ENCODE measurements at places on chromosomes 1 and 21. TPM values are rescaled to one million over a fixed set of nuclear protein-coding genes. Genes with fewer than 3 reads are reported as not detected.

The CR1L gene
- total RNA-seq, result not detected

The TRMT1L gene
- 42.3 TPM for total RNA-seq

The CR1 gene
- not detected for total RNA-seq

The GJB5 gene
- not detected for total RNA-seq

The CHI3L2 gene
- total RNA-seq, result 13.9 TPM

The A3GALT2 gene
- total RNA-seq, result not detected

The OR2G6 gene
- not detected for total RNA-seq

The LCK gene
- total RNA-seq, result not detected

The STUM gene
- total RNA-seq, result under 0.01 TPM

The SPATA1 gene
- 0.46 TPM for total RNA-seq

The NME7 gene
- 14.3 TPM for total RNA-seq

The TMEM200B gene
- total RNA-seq, result 4.3 TPM

The HPCAL4 gene
- not detected for total RNA-seq

The NFIA gene
- total RNA-seq, result 13.6 TPM

The IL22RA1 gene
- not detected for total RNA-seq

The TMEM125 gene
- not detected for total RNA-seq

The TMEM82 gene
- not detected for total RNA-seq

The ATP6V1G3 gene
- total RNA-seq, result not detected

The OLIG1 gene
- not detected for total RNA-seq

The FMOD gene
- 32.6 TPM for total RNA-seq

The HUNK gene
- total RNA-seq, result not detected

The MAP3K21 gene
- total RNA-seq, result 0.10 TPM

The ZZZ3 gene
- total RNA-seq, result 79.1 TPM

The S100A7 gene
- total RNA-seq, result not detected

The RHBG gene
- not detected for total RNA-seq
